ENCODE measurements at places on chromosomes 12 and 14.

DNA sequence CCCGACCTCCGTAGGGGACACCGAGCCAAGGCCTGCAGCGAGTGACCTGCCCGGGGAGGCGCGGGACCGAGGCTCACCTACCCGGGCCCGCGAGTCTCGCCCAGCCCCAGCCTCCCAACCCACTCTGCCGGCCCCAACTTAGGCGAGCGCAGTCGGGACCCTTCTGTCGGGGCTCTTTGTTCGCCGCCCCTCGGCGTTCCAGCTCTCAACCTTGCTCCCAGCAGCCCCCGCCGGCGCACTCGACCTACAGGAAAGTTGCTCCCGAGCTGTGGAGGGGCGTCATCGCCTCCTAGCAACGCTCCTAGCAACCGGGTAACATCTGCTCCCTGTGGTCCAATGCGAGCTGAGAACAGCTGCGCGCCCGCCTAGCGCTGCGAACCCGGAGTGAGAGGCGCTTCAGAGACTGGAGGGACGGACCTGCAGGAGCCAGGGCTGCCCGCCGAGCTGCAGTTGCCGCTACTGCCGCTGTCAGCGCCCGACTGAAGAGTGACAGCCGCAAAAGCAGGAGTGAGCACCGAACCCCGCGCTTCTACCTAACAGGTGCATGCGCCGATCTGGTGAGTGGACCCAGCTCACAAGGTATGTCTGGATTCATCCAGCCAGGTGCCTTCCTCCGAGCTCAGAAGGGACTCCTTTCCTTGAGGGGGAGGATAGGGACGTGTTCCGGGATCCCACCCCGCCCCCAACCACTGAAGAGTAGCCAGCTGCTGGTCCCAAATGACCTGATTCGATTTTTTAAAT lies 355.0 kb downstream of the SNAPC1 start:
- DNase-seq = peak; percentile 13

GRCh38 chr14:93163564-93163963 lies 21.1 kb downstream of the MOAP1 start:
- DNase-seq = no peak

DNA sequence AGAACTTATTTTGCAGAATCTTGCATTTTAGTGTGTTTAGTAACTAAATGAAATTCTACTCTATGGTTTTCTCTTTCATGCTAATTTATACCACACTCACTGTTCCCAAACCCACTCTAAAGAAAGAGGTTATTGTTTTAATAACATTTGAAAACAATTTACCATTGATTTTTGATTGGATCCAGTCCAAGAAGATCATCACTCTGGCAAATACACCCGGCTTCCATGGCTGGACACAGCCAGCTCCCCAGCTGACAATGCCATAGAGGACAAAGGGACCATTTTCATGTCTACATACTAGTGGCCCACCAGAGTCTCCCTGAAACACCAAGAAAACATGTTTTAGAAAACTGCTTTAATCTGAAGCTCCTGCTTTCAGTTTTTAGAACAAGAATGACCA lies 42.4 kb downstream of the OVCH1 start:
- DNase-seq = no peak

- no peak for DNase-seq
Measured at GRCh38 chr12:68612202-68612601, 1.5 kb downstream of the RAP1B start.

DNA sequence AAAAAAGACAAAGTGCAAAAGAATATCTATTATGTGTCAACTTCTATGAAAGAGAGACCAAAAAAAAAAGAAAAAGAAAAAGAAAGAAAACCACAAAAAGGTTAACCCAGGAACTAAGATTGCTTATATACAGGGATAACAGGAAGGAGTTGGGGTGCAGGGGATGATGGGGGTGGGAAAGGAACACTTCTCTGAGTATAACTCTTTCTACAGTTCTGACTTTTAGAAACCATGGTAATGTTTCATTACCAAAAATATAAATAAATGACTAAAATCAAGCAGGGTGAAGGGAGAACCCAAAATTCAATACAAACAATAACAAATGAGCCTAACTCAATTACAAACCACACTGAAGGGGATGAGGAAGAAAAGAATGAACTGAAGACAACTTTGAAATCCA lies 9.1 kb downstream of the IFNG-AS1 start:
- no peak for DNase-seq

DNA sequence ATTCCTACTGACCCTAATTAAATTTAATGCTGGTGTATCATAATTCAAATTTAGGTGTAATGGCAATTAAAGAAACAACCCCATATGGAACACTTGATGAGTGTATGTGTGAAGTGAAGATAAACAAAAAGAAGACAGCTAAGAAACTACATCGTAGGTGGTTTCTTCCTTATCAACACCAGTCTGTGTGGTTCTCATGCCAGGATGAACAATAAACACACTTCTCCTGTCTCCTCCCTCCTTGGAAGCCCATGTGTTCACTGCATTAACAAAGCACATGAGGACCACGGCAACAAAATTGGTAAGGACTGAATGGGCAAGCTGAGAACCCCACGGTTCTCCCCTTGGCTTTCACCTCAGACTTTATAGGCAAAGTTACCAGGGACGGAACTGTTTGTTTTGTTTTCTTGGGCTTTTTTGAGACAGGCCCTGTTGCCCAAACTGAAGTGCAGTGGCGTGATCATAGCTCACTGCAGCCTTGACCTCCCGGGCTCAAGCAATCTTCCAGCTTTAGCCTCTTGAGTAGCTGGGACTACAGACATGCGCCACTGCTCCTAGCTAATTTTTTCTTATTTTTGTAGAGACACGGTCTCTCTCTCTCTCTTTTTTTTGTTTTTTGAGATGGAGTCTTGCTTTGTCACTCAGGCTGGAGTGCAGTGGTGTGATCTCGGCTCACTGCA lies 71.0 kb downstream of the TRAFD1 start:
- DNase-seq = no peak

DNA sequence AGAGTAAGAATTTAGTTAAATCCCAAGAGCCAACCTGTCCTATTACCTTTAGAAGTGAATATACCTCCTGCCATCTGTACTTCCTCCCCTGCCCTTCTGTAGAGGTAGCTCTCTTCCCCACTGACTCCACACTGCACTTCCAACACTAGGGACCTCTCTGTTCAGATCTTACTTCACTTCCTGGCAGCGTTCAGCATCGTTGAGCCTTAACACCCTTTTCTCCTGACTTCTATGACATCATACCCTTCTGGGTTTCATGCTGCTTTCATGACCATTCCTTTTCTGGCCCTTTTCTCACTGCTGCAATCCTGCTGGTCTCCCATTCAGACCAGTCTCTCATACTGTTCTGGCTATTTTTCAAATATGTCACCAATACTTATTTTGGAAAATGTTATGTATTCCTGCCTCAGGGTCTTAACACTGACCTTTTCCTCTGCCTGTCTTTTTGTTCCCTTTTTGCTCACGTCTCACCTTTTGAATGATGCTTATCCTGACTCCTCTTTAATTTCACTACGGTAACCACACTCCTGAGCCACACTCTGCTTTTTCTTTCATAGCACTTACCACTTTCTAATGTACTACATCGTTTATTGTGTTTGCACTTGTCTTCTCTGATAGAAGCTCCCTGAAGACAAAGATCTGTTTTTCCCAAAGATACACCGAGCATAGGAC lies 67.6 kb downstream of the PLEKHA5 start:
- no peak for DNase-seq

GRCh38 chr12:132955094-132956010 lies 754 bp downstream of the ZNF605 start:
- peak; percentile 30 for DNase-seq

DNA sequence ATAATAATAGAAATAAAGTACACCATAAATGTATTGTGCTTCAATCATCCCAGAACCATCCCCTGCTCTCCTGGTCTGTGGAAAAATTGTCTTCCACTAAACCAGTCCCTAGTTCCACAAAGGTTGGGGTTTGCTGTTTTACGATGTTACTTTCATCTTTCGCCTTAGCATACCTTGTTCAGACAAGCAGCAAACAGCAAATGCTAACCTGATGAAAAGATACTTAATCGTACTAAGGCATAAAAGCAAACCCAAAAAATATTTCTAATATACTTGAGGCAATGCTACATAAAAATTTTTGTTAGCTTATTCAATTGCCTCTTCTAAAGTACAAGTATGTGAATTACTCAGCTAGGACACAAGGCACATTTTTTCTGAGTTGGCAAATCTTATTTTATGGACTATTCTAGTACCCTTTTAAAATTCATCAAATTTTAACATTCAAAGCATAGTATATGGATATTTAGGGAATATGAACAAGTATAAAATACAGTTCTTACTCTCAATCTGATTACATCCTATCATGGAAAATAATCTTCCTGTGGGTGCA lies 97.1 kb upstream of the PLEKHG7 start:
- no peak for DNase-seq

- no peak for DNase-seq
Measured at GRCh38 chr14:103489621-103490020, 33.0 kb downstream of the CKB start.

DNA sequence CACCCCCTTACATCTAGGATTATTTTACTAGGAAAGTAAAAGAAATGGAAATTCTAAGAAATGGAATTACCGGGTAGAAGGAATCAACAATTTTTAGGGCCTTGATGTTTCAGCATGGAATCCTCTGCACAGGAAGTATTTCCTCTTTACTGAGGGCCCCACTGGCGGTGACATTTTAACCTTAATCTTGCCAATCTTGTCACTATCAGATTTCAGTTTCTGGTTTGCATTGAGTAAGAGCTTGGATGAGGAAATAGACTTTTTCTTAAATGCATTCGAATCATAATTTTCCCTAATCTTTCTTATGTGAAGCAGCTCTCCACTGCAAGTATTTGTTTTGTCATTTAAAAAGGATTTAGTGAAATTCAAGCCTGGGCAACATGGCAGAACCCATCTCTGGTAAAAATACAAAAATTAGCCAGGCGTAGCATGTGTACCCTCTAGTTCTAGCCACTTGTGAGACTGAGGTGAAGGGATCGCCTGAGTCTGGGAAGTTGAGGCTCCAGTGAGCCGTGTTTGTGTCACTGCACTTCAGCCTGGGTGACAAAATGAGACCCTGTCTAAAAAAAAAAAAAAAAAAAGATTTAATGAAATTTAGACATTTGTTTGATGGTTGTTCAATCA lies 40.7 kb downstream of the TPCN1 start:
- no peak for DNase-seq
